Stimulated activated CD4-positive, alpha-beta T cell treated with anti-CD3 and anti-CD28 coated beads, TNF-alpha, amount 100 ng/mL, for 1 hour (primary cell): ENCODE measurements at places on chromosomes 16 and 17.
A peak's percentile ranks its signal among the peaks of the same experiment; 100 is the strongest.

DNA sequence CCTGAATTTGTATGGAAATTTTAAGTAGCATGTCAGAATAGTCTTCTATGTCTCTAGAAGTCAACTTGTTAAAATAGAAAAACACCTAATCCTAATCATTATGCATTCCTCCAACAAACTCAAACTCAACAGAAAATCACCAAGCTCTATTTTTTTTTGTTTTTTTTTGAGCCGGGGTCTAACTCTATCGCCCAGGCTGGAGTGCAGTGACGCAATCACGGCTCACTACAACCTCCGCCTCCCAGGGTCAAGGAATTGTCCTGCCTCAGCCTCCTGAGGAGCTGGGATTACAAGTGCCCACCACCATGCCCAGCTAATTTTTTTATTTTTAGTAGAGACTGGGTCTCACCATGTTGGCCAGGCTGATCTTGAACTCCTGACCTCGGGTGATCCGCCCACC lies 9.8 kb downstream of the TMEM231 start:
- DNase-seq: no peak

DNA sequence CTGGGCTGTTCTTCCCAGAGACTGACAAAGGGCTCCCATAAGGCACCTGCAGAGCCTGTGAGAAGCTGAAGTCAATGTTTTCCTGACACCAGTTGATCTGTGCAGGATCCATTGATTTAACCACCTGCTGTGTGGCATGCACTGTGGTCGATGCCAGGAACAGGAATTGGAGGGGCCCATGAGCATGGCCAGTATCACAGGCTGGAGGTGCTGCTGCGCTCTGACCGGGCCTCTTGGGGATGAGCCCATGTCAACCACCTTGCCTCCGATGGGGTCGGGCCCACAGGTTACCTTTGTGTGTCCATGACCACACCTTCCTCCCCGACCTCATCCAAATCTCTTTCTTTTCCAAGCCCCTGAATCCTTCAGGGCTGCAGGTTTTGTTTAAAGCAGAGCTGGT lies 18.2 kb upstream of the STH start:
- no peak for DNase-seq

DNA sequence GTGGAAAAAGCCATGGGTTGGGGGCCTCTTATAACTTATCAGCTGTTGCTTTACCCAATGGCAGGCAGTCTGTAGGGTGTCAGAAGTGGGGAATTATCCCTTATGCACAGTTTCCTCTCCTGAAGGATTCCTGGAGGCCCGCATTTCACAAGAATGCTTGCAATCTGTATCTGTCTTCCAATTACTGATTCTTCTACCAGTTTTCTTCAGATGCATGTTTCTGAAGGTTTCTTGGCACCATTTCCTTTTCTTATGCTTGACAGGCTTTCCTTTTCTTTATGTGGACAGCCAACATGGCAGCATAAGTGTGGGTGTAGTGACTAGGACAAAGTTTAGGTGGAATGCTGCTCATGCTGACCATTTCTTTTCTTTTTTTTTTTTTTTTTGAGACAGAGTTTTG lies 36.1 kb downstream of the MAP3K3 start:
- no peak for DNase-seq

GRCh38 chr16:82093666-82094300 lies 58.7 kb downstream of the HSD17B2 start:
- DNase-seq: no peak

DNA sequence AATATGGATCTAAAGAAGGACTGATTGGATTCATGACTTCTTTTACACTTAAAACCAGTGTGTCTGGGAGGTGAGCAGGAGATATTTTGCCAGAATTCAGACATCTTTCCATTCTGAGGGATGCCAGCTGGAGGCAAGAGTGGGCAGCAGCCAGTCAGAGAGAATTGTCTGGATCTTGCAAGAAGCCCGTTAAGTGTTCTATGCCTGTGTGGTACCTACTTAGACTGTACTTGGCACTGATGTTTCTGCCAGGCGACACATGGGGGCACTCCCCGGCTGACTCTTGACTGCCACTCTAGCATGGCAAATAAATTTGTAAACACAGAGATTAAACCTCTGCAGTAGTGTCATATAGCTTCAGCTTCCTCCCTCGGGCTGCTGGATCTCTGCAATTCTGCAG lies 247.7 kb downstream of the UTP18 start:
- DNase-seq: no peak

DNA sequence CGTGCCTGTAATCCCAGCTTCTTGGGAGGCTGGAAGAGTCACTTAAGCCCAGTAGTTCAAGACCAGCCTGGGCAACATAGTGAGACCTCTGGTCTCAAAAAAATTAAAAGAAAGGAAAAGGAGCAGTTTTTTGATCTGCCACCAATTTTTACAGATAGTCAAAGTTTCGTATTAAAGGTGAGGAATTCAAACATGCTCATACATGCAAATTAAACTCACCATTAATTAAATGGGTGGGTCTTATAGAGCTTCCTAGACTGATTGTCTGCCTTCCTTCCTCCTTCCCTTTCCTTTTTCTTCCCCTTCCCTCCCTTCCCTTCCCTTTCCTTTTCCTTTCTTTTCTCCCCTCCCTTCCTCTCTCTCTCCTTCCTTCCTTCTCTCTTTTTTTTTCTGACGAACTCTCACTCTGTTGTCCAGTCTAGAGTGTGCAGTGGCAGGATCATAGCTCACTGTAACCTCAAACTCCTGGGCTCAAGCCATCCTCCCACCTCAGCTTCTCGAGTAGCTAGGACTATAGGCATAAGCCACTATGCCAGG lies 36.4 kb upstream of the VPS4A start:
- DNase-seq: no peak

- DNase-seq: no peak
These were observed 365.3 kb upstream of the ZFHX3 start for GRCh38 chr16:73413091-73413829.

GRCh38 chr16:22255335-22255734 lies 41.9 kb upstream of the POLR3E start:
- no peak for DNase-seq

DNA sequence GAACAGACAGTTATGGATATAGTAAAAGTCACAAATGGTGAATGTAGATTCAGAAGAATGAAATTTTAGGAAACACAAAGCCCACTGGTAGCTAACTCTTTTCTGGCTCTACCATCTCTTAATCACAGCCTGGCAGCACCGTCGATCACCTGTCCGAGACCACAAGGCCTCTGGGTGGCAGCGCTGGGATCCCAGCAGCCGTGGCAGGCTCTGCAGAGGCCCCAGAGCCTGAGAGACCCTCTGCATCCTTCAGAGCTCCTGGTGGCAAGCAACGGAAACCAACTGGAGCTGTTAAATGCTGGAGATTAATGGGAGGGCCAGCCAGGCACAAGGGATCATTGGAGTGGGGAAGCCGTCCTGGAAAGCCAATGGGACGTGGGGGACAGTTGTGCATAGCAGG lies 26.3 kb downstream of the LAT start:
- DNase-seq: no peak

DNA sequence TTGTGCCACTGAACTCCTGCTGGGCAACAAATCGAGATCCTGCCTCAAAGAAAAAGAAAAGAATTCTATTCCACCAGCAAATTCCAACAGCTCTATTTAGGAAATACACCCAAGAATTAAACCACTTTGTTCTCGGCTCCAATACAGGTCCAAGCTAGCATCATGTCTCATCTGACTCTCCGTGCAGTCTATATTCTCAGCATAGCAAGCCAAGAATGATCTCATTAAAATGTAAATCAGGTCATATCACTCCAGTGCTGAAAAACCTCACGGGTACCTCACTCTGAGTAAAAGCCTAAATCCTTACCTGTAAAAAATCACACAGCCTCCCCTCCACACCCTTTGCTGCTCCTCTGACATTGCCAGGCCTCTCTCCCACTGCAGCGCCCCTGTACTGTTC lies 23.9 kb downstream of the UBE2G1 start:
- DNase-seq: no peak

GRCh38 chr17:38728290-38728831 lies 1.8 kb upstream of the CISD3 start:
- peak; percentile 41 for DNase-seq

GRCh38 chr17:17621254-17621653 lies 29.7 kb upstream of the PEMT start:
- DNase-seq: no peak

- no peak for DNase-seq
These were observed 16.8 kb upstream of the PABPN1L start for GRCh38 chr16:88883117-88883895.

- no peak for DNase-seq
These were observed 5.3 kb upstream of the TMEM100 start for GRCh38 chr17:55727920-55728319.

GRCh38 chr16:73311857-73312723 lies 264.2 kb upstream of the ZFHX3 start:
- no peak for DNase-seq

DNA sequence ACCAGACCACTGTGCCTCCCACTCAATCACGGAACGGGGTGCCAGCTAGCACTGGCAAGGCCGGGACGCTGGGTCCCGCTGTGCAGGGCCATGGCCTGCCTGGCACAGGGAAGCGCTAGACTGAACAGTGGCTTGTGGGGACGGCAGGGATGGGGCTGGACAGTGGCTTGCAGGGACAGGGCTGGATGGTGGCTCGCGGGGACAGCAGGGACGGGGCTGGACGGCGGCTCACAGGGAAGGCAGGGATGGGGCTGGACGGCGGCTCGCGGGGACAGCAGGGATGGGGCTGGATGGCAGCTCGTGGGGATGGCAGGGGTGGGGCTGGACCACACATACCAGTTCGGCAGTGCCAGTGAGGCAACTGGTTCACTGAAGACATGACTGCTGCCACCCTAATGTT lies 32.6 kb downstream of the LMF1 start:
- no peak for DNase-seq

- no peak for DNase-seq
These were observed 209.9 kb downstream of the PRKCB start for GRCh38 chr16:24045641-24046040.

DNA sequence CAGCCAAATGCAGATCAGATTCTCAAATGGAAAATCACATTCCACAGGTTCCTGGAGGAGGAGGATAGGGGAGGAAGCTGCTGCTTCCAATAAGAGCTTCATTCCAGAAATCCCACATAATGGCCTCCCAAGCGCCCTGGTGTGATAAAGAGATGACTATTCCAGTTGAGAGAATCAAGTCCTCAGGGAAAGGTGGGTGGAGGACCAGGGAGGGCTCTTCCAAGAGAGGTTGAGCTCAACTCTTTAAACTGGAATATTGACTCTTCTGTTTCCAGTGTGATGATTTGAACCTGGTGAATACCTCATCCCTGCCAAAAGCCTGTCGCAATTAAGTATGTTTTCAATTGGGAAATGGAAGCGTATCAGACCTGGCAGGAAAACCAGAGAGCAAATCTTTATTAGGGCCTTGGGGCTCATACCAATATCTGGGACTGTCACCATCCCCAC lies 81.4 kb upstream of the DYNLRB2 start:
- no peak for DNase-seq

GRCh38 chr16:10765772-10766171 lies 22.1 kb downstream of the NUBP1 start:
- no peak for DNase-seq

DNA sequence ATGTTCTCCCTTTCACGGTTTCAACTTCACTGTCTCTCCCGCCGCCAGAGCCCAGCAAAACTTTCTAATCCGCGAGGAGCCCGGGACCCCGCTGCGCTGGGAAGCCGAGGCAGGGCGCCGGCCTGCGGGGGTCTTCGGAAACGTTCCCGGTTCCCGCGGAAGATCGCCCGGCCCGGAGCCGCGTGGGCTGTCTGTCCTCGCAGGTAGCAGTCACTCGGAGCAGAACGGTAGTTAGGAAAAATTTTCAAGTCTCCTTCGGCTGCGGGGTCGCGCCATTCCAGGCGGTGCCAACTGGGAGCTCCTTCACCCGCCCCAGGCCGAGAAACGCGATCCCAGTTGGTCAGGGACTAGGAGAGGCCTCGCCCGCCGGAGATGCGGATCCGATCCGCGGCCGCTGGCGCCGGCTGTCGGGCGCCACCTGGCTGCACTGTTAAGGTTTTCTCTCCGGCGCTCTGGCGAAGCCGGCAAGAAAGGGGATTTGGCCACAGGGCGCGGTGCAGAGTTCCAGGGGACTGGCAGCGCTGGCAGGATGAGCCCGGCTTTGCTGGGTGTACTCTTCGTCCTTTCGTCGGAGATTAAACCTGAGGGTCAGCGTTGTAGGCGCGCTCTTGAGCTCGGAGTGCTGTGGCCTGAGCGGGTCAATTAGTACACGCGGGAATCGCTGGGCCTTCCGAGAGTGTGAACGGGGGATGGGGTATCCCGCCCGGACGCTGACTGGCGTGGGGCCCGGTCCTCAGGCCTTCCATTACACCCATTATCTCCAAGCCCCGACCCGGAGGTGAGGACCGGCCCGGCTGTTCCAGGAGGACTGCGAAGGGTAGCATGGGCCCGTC lies 135.4 kb downstream of the KCNJ12 start:
- peak; percentile 16 for DNase-seq

DNA sequence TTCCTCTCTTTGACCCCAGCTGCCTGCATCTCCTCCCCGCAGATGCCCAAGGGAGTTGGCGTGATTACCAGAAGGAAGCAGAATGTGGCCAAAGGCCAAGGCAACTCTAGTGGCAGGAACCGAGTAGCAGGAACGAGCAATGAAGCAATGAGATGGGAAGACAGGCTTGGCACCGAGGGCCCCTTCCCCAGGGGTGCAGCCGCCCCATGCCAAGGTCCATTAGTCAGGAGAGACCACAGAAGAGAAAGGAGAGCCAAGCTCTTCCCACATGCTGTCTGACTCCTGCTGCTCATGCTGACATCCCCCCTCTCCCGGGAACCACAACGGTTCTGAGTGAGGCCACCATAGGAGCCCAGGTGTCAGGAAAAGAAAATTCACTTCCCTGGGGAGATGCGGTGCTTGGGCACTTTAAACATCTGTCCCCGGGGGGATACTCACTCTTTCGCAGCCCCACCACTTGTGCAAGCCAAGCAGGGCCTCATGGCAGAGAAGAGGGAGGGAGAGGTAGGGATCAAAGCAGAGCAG lies 67.4 kb downstream of the MYO18A start:
- no peak for DNase-seq

DNA sequence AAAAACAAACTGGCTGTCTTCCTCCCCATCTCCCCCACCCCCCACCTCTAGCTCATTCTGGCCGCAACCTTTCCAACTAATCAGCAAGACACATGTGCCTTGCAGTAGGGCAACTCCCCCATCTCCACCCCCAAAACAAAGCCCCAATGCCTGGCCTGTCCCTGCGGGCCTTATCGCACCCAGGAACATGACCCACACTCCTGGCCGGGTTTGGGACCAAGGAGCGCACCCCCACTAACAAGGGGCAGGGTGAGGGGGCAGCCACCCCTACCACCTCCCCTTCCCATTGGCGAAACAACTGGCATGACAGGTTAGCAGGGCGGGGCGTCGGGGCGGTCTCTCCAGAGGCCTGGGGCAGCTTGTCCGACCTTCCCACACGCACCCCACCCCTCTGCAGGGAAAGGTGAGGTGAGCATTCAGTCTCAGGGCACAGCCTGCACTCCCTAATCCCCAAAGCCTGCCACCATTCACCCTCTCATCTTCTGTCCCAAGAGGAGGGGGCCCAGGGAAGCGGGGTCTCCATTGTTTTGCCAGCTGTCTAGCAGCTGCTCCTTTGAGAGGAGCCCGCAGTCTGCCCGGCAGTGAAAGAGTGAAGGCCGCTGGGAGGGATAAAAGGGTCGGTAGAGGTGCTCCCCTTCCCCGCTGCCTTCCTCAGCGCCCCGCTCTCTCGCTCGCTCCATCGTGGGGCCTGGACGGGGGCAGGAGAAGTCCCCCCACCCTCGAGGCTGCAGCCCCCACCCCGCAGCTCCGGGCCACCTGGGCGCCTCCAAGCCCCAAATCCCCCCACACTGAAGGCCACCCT lies 765 bp downstream of the MYO18A start:
- DNase-seq: no peak
